ENCODE measurements at places on chromosomes 16 and 17.

- no peak for DNase-seq
Observed at GRCh38 chr17:17833658-17834357, 3.0 kb downstream of the SREBF1 start.

DNA sequence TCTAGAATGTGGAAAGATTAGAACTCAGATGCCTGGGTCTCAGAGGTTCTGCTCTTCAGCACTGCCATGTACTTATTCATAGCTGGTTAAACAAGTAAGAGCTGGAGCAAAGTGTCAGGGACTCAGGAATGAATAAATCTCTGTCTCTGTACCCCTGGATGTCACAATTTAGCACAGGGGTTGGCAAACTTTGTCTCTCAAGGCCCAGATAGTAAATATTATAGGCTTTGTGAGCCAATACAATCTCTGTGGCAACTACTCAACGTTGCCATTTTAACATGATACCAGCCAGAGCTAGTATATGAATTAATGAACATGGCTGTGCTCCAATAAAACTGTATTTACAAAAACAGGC lies 220.3 kb upstream of the MON1B start:
- no peak for DNase-seq

GRCh38 chr17:1720856-1721386 lies 3.6 kb upstream of the WDR81 start:
- peak; percentile 74 for DNase-seq

DNA sequence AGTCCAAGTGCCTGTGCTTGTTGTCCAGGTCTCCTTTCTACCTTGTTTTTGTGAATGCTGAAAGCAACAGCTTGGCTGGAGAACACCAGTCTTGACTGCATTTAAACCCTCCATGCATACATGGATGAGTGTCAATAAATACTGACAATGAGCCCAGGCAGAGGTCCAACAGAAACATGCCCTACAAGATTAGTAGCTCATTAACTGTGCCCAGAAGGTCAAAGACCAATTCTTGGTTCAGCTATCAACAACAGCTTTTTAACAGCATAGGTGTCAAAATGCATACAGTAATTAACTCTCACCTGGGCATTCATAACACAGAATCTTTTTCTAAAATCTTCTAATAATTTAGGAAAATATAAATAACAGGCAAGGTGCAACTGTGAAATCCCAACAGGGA lies 63.2 kb downstream of the N4BP1 start:
- no peak for DNase-seq
